Stimulated activated naive CD4-positive, alpha-beta T cell (primary cell): ENCODE measurements at places on chromosomes 11 and 22.

- DNase-seq, result no peak
Measured at GRCh38 chr11:23155503-23155902, 295.2 kb upstream of the CCDC179 start.

GRCh38 chr11:64233913-64234586, at the start of gene VEGFB:
Gene VEGFB, plus strand, starts transcription at chr11:64234584. Its CDS starts 250 bp downstream, at chr11:64234834.
- peak; percentile 62 for DNase-seq

DNA sequence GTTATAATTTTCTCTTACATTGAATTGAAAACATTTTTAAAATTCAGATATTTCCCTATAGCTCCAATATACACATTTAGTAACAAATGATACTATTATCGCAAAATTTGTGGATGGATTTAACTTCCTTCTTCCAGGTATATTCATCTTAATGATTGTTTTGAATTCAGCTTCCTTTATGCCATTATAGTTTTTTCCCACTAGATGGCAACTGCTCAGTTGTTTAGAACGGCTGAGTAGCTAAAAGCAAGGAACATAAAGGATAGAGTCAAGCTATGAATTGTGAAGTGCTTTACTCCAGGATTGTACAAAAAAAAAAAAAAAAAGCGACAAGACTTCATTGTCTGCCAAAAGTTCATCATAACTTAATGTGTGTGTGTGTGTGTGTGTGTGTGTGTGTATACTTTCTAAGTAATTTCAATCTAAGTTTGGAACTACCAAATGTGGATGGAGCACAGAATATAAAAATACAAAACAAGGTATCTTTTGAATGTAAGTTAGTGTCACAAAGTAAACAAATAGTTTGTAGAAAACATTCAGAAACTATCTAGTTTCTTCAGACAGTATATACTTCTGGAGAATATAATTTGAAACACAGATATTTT, 846.4 kb downstream of the DLG2 start:
- DNase-seq, result no peak

- no peak for DNase-seq
Measured at GRCh38 chr11:69212798-69213110, 57.0 kb downstream of the SMIM38 start.

- no peak for DNase-seq
Measured at GRCh38 chr11:120102050-120102863, 35.7 kb downstream of the TRIM29 start.

GRCh38 chr11:63445720-63446119, 45.2 kb downstream of the PLAAT5 start:
- no peak for DNase-seq

DNA sequence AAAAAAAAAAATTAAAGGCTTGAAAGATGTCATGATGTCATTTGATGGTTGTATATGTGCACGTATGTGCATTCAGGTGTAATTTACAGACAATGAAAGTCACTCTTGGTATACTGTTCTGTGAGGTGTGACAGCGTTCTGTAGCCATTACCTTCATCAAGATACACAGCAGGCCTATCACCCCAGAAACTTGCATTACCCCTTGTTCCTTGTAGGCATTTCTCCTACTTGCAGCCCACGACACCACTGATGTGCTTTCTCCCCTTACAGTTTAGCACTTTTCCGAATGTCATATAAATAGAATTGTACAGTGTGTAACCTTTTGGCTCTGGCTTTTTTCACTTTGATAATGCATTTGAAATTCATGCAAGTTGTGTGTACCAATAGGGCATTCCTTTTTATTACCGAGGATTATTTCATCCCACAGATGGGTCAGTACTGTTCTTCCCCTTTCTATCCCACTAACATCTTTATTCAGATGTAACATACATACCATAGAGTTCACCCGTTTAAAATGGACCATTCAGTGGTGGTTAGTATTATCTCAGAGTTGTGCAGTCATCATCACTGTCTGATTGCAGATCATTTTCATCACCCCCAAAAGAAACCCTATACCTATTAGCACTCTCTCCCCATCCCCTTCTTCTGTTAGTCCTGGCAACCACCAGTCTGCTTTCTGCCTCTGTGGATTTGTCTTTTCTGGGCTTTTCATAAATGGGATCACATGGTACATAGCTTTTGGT, 30.3 kb downstream of the BCR start:
- no peak for DNase-seq

DNA sequence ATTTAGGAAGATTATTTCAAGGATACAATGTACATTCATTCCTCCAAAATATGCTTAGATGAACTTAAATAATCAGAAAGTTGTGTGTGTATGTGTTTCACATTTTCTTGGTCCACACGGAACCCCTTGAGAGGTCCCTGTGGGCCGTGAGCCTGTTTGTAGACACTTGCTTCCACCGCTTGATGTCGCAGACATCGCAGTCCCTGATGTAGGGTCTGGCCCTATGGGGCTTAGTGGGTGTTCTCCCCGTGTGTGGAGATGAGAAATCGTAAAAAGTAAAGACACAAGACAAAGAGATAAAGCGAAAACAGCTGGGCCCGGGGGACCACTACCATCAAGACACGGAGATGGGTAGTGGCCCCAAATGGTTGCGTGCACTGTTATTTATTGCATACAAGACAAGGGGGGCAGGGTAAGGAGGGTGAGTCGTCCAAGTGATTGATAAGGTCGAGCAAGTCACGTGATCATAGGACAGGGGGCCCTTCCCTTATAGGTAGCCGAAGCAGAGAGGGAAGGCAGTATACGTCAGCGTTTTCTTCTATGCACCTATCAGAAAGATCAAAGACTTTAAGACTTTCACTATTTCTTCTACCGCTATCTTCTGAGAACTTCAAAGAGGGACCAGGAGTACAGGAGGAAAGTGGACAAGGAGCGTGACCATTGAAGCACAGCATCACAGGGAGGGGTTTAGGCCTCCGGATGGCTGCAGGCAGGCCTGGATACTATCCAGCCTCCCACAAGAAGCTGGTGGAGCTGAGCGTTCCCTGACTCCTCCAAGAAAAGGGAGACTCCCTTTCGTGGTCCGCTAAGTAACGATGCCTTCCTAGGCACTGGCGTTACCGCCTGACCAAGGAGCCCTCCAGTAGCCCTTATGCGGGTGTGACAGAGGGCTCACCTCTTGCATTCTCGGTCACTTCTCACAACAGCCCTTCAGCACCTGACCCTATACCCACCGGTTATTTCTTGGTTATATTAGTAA, 1.2 kb upstream of the APOBEC3C start:
- DNase-seq, result no peak

- DNase-seq, result peak; percentile 10
Measured at GRCh38 chr11:11243590-11244469, 109.2 kb downstream of the CSNK2A3 start.

DNA sequence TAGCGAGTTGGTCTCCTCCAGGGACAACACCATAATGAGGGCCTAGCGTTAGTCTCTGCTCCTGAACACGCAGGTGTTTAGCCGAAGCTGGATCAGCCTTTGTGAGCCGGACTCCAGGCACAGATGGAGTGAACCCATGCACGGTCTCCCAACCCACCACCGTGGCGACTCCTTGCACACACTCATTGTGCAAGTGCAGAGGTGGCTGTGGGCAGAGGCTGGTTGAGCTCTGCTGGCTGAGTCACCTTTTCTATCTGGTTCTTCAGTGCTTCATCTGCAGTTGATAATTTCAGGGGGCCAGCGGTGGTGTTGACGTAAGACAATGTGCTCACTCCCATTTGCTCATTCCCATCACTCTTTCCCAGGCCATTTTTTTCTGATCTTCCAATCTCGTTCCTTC, 72.1 kb upstream of the SLC22A12 start:
- DNase-seq, result no peak

DNA sequence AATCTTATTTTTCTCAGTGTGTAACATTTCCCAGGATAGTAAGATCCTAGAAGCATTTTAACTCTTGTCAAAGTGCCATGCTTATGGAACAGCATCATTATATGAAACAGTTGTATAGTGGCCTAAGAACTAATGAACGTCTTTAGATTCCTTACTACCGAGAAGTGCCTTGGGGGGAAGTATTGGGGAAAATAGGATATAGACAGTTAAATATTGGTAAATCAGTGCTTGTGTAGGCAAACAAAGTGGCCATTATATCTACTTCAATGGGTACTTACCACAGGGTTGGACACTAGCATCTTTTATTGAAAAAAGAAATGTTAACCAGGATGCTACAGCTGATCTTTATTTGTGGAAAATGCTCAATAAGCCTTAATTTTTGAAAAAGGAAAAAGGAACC, 11.3 kb downstream of the FAR1 start:
- DNase-seq, result no peak
